Activated CD4-positive, alpha-beta T cell treated with anti-CD3 and anti-CD28 coated beads for 36 hours (primary cell): ENCODE measurements at places on chromosomes 13 and 19. TPM values are rescaled to one million over a fixed set of nuclear protein-coding genes. Genes with fewer than 3 reads are reported as not detected.
A peak's percentile ranks its signal among the peaks of the same experiment; 100 is the strongest.

- no peak for DNase-seq
Observed at GRCh38 chr13:107482688-107483087, 732.6 kb downstream of the LIG4 start.

GRCh38 chr13:24614306-24615080 is 65.7 kb upstream of the ATP12A start:
- DNase-seq: no peak

ZNF554 gene
- total RNA-seq: 2.3 TPM

DNA sequence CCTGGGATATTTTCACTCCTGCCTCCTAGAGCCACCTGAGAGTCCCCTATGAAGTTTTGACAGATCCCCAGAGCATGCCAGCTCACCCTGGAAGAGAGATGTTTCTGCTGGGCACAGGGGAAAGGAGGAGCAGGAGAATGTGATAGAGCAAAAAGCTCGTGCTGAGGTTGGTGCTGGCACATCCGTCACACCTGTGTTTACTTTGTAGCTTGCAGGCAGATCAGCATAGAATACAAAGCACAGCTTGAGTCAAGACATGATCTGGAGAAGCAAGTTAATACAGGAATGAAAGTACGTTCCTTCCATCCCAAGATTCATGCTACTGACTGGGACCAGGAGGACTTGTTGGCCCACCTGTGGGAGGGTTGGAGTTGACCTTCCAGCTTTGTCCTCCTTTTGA is 46.1 kb downstream of the HSPH1 start:
- DNase-seq: no peak

- peak; percentile 86 for DNase-seq
Observed at GRCh38 chr13:19959141-19959830, 759 bp downstream of the ZMYM2 start.
